ENCODE measurements at places on chromosomes 2 and 18. TPM values are rescaled to one million over a fixed set of nuclear protein-coding genes. Genes with fewer than 3 reads are reported as not detected.

The PCARE gene
- total RNA-seq: not detected

The CHRND gene
- not detected for total RNA-seq

The ACMSD gene
- under 0.01 TPM for total RNA-seq

The GPAT2 gene
- total RNA-seq: 2.3 TPM

The RSAD2 gene
- 0.55 TPM for total RNA-seq

The GBX2 gene
- not detected for total RNA-seq

The NEURL3 gene
- total RNA-seq: not detected

The CACNB4 gene
- 1.1 TPM for total RNA-seq

The TBR1 gene
- not detected for total RNA-seq

The CTAGE1 gene
- total RNA-seq: not detected

The COL6A3 gene
- total RNA-seq: 2,143 TPM

The CCDC141 gene
- total RNA-seq: under 0.01 TPM

The IGFBP5 gene
- total RNA-seq: 928 TPM

The TUBB8B gene
- total RNA-seq: not detected

The MERTK gene
- 0.14 TPM for total RNA-seq
